ENCODE measurements at places on chromosomes 12 and 14.

DNA sequence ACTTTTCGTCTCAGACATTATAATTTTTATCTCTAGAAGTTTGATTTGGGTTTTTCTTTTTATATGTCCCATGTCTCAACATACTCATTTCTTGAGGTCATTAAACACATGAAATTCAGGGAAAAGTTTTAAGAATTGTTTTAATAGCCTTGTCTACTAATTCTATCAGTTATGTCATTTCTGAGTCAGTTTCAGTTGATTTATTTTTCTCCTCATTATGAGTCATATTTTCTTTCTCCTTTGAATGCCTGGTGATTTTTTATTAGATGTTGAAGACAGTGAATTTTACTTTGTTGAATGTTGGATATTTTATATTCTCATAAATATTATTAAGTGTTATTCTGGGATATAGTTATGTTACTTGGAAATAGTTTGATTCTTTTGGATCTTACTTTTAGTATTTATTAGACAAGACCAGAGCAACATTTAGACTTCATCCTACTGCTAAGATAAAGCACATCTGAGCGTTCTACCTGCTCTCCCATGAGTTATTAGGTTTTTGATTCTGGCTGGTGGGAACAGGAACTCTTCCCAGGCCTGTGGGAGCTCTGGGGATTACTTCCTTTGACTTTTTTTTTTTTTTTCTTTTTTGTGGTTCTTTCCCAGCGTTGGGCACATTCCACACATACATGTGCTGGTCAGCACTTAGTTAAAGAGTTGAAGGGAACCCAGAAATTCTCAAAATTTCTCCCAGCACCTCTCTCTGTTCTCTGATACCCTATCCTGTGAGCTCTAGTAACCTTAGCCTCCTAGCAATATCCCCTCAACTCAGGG lies 1157.7 kb downstream of the BCL11B start:
- no peak for DNase-seq

DNA sequence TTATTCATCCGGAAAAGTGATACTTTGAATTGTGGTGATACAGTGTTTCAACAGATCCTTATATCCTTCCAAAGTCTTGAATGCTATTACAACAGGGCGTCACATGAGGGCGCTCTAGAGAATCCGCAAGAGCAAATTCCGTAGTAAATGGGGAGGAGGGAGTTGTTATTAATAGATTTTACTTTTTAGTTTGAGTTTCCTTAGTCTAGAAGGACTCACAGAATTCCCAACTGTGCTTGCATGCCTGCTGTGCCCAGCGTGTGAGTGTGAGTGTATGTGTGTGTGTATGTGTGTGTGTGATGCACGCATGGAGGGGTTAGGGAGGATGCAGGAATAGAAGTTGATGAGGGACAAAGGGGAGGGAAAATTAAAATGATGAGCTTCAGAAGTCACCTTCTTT lies 375.3 kb downstream of the C12orf75 start:
- DNase-seq = no peak

DNA sequence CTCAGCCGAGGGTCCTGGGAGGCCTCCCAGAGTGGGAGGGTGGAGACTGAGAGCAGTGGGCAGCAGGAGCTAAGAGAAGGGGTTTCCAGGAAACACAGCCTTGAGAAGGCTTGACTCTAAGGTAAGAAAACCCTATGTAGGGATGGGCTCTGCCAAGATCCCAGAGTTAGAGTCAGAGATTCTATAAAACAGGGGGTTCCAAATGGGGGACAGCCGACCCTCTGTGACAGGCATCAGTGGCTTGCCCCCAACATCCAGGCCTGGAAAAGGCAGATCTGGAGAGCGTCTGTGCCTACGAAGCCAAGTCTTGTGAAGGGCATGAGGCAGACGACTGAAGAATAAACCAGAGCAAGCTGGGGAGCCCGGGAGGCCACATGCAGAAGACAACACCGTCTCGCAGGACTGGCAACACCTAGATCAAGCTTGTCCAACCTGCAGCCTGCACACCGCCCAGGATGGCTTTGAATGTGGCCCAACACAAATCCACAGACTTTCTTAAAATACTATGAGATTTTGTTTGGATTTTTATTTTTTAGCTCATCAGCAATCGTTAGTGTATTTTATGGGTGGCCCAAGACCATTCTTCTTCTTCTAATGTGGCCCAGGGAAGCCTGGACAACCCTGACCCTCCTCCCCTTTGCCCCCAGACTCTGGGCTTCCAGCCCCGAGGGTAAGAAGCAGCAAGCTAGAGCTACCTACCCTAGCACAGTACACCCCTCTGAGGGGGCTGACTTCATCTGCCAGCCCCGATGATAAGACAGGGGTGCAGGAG lies 42.1 kb downstream of the PRMT8 start:
- DNase-seq = no peak

DNA sequence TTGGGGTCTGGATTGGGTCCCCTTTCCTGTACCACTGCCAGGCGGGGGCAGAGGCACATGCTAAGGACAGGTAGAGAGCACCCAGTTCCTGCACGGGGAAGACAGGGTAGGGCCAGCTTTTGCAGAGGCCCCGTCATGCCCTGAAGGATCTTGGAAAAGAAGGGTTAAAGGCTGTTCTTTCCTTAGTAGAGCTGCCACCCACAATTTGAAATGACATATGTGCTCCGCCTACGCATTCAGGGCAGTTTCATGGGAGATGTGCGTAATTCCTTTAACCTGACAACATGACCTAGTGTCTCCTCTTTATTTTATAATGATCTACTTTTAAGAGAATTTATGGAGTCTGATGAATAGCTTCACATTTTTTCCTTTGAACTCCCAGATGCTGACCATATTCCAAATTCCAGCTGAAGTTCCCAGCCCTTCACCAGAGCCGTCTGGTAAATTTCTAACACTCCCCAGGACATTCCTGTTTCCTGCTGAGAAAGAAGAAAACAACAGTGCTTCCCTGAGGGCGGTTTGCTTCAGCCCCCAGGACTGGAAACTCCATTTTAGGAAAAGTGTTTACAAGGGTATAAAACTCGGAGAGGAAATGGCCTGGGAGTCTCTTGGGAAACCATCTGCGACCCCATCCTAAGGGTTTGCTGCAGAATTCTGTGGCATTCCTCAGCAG lies 58.9 kb upstream of the PLEKHG3 start:
- no peak for DNase-seq

GRCh38 chr12:69274861-69275260 lies 35.5 kb downstream of the CPSF6 start:
- DNase-seq = no peak

All from stimulated activated CD8-positive, alpha-beta memory T cell treated with anti-CD3 and anti-CD28 coated beads, Interleukin-7, amount 100 ng/mL, for 1 hour (primary cell).